Colonic mucosa (tissue), 4 donors: ENCODE measurements at places on chromosomes 2 and 18. TPM values are rescaled to one million over a fixed set of nuclear protein-coding genes. Genes with fewer than 3 reads are reported as not detected.

Gene MRO
- 0.21 TPM for total RNA-seq

Gene PTH2R
- not detected for total RNA-seq

Gene ZEB2
- total RNA-seq, result 17.4 TPM

Gene MERTK
- 3.9 TPM for total RNA-seq

DNA sequence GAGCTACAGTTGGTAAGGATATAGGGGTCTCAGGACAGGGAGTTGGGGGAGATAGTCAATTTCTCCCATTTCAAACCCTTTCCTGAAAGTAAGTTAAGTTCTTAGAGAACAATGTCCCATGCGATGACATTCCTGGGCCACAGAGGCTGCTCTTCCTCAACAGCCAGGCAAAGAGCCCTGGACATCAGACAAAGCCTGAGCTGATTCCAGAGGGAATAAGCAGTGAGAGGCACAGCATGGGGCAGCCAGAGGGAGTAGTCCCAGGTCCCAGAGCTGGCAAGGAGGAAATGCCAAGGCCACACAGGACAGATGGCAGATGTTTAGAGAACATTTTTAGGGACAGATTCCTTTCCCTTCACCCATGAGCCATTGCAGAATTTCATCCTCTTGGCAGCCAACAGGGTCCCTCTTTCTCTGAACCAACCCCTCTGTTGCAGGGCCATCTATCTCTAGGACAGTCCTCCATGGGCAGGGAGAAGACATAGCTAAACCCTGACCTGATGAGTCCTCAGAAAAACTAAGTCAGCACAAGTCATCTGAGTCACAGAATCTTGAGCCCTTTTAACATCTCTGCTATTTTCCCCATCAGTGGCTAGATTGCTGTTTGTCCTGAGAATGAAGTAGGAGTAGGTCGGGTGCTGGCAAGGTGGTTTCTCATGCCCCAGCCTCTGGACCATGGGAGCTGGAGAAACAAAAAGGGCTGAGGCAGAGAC, 81.6 kb upstream of the STPG4 start:
- no peaks in the 10 kb centered on the region for H3K27me3 ChIP-seq
- no peak overlapping the region for H3K27ac ChIP-seq
- H3K36me3 ChIP-seq, result no peaks in the 10 kb centered on the region
- H3K4me1 ChIP-seq, result no peaks in the 10 kb centered on the region
- DNase-seq, result no peak
- H3K4me3 ChIP-seq, result no peak overlapping the region

DNA sequence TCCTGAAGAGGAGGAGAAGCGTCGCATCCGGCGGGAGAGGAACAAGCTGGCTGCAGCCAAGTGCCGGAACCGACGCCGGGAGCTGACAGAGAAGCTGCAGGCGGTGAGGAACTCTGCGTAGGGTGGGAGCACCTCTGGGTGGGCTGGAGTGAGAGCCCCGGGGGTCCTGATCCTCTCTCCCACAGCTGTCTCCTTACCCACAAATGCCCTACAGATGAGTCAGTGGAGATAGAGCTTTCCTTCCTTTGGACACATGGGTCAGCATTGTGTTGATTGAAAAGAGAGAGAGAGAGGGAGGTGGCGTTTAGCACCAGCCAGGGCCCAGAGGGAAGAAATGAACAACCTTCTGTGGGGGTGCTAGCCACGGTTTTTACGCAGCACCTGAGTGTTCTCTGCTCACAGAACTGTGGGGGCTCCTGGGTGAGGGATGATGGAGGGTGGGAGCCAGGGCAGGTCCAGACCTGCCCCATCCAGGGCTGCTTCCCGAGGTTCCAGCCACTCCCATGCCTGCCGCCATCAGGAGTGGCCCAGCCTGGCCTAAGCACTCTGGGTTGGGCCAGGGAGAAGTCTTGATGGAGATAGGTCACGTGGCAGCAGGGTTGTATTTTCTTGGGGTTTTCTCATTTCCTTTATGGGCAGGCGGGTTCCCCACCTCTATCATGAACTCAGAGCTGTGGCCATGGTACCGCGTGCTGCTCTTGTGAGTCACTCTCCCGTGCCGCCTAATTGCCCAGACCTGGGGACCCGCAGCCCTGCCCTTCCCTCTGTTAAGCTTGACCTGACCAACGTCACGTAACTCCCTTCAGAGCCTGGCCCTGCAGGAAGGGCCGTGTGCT, 16.3 kb downstream of the FOSL2 start:
- H3K27me3 ChIP-seq, result no peaks in the 10 kb centered on the region
- peak; percentile 50 for DNase-seq
- H3K4me1 ChIP-seq, result peaks cover 25% of the 10 kb centered on the region

DNA sequence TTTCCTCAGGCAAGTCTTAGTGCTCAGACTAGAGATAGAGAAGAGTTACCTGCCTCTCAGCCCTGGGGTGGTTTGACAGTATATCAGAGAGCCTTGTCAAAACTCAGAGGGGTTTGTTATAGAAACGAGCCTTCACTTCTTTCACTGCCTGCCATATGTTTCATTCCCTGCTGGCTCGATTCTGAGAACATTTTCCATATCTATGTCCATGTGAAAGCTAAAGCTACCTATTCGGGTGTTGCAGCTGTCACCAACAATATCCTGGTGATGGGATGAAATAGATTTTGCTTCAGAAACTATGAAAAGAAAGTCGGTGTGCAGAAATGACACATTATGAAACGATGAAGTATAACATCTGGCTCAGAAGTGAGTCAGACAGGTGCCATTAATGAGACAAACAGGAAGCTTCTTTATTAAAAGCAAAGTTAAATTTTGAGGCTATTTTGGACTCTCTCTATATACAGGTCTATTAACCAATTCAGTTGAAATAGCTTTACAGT, 56.1 kb upstream of the TANK start:
- no peak for DNase-seq
- no peaks in the 10 kb centered on the region for H3K4me1 ChIP-seq
- H3K27ac ChIP-seq, result no peak overlapping the region
- H3K4me3 ChIP-seq, result no peak overlapping the region
- H3K27me3 ChIP-seq, result no peaks in the 10 kb centered on the region

DNA sequence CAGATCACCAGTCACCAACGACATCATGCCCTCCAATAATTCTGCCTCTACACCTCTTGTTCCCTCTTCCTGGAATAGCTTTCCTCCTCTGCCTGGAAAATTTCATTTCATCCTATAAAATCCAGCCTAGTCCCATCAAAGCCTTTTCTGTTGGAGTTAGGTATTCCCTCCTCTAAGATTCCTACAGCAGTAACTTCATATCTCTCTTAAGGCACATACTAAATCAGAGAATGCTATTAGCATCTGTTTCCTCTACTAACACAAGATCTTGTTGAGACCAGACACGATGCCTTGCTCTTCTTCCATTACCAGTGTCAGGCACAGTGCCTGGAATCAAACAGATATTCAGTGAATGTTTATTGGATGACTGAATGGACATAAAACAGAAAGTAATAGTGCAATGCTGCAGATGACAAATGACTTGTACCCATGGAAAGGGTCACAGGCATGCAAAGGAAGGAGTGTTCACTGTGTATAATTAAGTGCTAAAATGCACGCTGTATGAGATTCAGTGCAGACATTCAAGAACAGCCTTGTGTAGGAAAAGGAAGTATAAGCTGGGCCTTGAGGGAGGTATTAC, 342.0 kb upstream of the ACVR2A start:
- H3K36me3 ChIP-seq, result no peaks in the 10 kb centered on the region
- no peak overlapping the region for H3K27ac ChIP-seq
- no peak for DNase-seq
- no peak overlapping the region for H3K4me3 ChIP-seq
- no peaks in the 10 kb centered on the region for H3K27me3 ChIP-seq

DNA sequence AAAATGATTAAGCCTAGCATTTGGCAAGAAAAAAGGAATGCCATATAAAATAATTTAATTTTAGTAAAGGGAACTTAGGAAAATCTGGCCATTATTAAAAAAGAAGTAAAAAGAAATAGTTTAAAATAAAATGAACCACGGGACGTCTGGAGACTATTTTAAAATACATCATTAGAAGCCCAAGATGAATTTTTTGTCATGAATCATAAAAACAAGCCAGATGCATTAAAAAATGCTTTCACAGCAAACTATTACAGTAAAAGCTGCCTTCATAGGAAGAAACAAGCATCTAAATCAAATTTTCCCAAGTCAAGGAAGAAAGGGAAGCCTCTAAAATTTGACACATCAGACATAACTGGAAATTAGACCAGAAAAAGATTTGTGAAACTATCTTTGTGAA, 33.0 kb downstream of the COL5A2 start:
- H3K36me3 ChIP-seq, result no peaks in the 10 kb centered on the region
- no peak for DNase-seq
- H3K4me3 ChIP-seq, result no peak overlapping the region
- H3K27me3 ChIP-seq, result no peaks in the 10 kb centered on the region

DNA sequence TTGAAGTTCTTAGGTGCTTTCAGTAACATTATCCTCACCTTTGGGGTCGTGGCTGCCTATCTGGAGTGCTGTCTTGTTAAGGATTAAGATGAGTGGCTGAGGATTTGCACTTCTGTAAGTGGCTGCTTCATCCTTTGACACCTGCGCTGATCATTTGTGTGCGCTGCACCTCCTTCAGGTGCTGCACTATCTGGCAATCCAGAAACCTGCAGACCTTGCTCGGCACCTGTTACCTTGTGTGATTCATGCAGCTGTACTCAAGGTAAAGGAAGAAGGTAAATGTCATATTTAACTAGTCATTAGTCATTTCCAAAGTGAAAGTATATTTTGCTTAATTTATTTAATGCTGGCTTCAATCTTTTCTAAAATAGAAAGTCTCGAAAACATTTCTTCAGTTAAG, 110.3 kb downstream of the RAB3GAP1 start:
- H3K27me3 ChIP-seq, result no peaks in the 10 kb centered on the region
- no peak overlapping the region for H3K4me3 ChIP-seq
- DNase-seq, result no peak
- no peak overlapping the region for H3K27ac ChIP-seq
- no peaks in the 10 kb centered on the region for H3K36me3 ChIP-seq
